ENCODE measurements at places on chromosomes 3 and 15.
A peak's percentile ranks its signal among the peaks of the same experiment; 100 is the strongest.

GRCh38 chr3:141629976-141630375, 108.1 kb upstream of the RNF7 start:
- DNase-seq = no peak

GRCh38 chr15:66789029-66790025, 87.3 kb downstream of the SMAD6 start:
- DNase-seq = no peak

- DNase-seq = no peak
Measured at GRCh38 chr3:120846073-120846472, 61.9 kb upstream of the STXBP5L start.

- DNase-seq = no peak
Measured at GRCh38 chr15:39953521-39953920, 19.6 kb downstream of the EIF2AK4 start.

GRCh38 chr15:36818260-36818659, 238.8 kb downstream of the CDIN1 start:
- no peak for DNase-seq

- DNase-seq = no peak
Measured at GRCh38 chr3:150742141-150742523, 20.8 kb downstream of the SIAH2 start.

GRCh38 chr3:164673738-164674137, 404.6 kb downstream of the SI start:
- no peak for DNase-seq

DNA sequence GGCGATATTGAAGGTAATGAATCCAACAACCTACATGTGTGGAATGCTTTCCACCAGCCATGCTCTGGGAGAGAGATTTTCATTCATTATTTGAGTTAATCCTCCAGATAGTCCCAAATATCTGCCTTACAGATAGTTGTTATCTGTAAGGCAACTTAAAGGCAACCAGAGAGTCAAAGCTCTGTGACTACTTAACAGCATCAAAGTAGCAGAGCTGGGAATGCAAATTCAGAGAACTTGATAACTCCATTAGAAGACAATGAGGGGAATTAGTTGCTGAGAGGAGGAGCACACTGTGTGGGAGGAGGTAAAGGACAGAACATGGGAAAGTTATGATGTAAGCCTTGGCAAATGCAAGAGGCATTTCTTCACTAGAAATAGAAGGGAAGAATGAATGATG, 10.5 kb upstream of the CRBN start:
- no peak for DNase-seq

GRCh38 chr3:64392001-64392400, 166.7 kb upstream of the PRICKLE2 start:
- no peak for DNase-seq

DNA sequence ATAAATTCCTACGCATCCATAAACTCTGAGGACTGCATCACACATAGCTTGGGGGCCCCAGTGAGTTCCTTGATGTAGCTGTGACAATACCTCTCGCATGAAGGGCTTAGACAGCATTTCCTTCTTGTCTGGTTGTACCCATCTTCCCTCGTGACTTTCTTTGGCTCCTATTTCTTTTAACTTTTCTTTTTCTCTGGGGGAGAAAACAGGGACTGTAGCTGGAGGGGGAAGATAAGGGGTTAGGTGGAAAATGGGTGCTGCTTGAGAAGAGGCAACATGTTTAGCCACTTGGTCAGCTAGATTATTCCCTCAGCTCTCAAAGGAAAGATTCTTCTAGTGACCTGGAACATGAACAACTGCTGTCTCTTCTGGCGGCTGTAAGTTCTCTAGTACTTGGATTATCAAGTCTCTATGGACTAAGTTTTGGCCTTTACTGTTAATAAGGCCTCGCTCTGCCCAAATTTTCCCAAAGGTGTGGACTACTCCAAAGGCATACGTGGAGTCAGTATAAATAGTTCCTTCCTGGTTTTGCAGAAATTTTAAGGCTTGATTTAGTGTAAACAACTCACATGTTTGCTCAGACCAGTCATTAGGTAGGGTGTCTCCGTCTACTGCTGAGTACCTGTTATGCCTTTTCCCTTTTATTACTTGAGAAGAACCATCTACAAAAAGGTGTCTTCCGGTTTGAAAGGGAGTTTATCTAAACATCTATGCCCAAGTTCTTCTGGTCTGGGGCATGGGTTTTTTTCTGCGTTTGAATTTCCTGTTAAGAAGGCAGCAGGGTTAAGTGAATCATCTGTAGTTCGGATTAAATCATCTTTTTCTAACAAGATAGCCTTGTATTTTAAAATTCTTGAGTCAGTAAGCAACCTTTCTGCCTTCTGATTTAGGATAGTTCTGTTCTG, 21.0 kb upstream of the ATG7 start:
- no peak for DNase-seq

DNA sequence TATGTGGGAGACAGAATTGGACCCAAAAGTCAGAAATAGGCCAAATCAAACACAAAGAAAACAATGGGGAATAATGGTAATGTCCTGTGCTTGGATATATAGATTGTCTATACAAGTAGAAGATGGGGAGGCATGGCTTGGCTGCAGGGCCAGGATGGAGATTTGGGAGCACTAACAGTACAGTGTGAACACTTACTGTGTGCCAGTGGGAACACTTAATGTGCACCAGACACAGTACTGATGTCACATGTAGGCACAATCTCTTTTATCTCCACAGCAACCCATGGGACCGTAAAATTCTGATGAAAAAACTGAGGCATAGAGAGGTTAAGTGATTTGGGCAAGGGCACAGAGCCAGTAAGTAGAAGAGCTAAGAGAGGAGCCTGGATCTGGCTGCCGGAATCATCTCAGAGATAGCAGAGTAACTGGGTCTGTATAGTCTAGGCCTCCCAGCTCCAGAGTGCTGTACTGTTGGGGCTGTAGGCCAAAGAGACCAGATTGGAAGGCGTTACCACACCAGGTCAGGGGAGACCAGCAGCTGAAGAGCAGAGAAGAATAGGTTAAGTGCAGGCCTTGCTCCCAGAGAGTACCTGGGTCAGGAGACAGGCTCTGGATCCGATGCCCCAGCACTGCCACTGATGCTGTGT, 63.3 kb downstream of the RLBP1 start:
- no peak for DNase-seq

DNA sequence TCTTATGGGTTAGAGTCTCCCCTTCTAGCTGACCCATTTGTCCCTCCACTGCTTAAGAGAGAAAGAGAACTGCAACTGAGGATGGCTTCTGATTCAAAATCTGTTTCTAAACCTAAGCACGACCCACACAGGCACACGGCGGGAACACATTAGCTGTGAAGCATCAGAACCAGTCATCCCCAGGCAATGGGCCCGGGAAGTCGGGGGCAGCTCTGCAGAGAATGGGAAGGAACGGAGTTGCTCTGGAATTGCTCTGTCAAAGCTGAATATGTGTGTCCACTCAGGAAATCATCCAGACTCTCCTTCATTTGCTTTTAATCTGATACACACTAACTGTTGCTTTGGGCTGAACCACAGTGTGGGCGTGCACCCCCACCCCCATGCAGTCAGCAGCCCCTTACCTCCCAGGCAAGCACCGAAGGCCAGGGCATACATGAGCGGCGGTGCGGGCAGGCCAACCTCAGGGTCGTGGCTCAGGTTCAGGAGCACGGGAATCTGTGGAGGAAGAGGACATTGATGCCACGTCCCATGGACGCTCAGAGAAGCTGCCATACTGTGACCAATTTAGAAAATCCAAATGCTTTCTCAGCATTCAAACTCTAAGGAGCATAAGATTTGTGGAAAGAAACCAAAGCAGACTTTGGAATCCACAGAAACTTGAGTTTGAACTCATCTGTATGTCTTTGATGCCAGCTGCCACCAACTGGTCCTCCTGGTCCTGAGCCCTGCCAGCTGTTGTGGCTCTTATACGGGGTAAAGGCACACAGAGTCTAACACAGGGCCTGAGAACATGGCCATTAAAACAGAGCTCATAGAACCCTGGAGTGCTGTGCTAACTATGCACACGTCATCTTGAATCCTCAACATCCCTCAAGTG, 247.9 kb downstream of the OCA2 start:
- no peak for DNase-seq

- no peak for DNase-seq
Measured at GRCh38 chr3:167886690-167887089, 151.2 kb downstream of the SERPINI1 start.

GRCh38 chr3:55639896-55640765, 153.0 kb upstream of the WNT5A start:
- DNase-seq = no peak

DNA sequence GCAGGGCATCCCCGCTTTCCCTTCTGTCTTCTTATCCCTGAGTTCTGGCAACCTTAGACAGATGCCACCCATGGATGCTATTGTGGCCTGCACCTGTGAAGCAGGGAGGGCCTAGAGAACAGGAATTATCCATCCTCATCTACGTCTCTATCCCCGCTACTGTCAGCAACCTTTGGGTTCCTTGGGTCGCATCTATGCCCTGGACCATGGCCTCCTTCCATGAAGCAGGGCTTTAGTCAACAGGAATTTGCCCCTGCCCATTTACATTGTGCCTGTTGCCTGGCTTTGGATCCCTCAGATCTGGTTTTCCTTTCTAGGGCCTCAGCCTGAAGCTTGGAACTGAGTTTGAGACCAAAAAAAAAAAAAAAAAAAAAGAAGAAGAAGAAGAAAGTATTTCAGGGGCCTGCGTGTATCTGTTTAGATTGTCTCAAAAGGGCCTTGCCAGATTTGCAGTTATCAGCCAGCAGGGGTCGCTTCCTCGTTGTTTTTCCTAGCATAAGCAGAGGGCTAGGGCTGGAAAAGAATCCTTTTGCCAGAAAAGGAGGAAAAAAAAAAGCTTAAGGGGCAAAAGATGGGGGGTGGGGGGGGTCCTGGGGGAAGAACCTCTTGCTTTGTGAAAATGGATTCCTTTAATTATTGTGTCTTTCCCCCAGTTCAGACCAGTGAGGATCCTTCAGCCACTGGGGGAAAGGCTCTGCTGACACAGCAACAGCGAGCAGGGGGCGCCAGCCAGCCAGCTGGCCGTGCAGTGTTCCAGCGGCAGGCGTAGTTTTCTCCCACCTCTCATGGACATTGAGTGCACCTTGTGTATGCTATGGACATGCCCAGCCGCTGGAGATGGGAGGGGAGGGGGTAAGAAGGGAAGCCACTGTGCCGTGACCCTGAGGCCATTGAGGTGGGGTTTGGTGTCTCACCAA, 65.7 kb upstream of the ALDH1L1 start:
- no peak for DNase-seq

GRCh38 chr15:100705065-100705464, 102.7 kb downstream of the ASB7 start:
- DNase-seq = no peak

GRCh38 chr3:183764847-183765731, 60.3 kb downstream of the MAP6D1 start:
- no peak for DNase-seq

DNA sequence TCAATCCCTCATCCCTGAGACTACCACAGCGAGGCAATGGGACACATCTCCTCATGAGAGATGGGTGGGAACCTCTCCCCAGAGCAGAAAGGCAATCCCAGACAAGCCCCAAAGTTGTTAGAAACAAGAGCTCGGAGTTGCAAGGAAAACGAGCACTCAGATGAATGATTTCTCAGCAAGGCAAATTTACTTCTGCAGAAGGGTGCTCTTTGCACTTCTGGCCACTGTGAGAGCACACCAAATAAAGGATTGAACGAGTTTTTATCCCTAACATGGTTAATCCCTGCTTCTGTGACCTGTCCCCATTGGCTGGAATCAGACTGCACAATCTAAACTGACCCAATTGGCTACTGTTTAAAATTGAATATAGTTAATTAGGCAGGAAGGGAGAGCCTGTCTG, 339.1 kb upstream of the POU1F1 start:
- no peak for DNase-seq

GRCh38 chr15:80970018-80970657, 19.5 kb downstream of the MESD start:
- peak; percentile 57 for DNase-seq

- no peak for DNase-seq
Measured at GRCh38 chr3:180184816-180185215, 148.1 kb upstream of the PEX5L start.

Data from stimulated activated CD4-positive, alpha-beta T cell treated with anti-CD3 and anti-CD28 coated beads, Interleukin-12 subunit alpha, Interleukin-12 subunit beta, amount 100 ng/mL, for 4 hours (primary cell).